ENCODE measurements at places on chromosomes 12 and 14.

DNA sequence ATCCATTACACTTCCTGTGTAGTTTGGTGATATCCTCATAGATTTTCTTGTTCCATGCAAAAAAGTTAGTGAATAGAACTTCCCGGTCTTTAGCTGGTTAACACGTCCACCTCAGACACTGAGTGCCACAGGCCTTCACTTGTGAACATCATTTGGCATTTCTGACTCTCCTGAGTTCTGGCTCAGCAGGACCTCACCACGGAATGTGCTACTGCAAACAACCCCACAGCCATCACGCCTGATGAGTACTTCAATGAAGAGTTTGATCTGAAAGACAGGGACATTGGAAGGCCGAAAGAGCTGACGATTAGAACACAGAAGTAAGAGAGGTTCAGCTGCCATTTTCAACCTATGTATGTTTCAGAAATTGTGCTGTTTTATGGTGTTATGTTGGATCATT, 20.0 kb downstream of the C12orf76 start:
- no peak for DNase-seq

DNA sequence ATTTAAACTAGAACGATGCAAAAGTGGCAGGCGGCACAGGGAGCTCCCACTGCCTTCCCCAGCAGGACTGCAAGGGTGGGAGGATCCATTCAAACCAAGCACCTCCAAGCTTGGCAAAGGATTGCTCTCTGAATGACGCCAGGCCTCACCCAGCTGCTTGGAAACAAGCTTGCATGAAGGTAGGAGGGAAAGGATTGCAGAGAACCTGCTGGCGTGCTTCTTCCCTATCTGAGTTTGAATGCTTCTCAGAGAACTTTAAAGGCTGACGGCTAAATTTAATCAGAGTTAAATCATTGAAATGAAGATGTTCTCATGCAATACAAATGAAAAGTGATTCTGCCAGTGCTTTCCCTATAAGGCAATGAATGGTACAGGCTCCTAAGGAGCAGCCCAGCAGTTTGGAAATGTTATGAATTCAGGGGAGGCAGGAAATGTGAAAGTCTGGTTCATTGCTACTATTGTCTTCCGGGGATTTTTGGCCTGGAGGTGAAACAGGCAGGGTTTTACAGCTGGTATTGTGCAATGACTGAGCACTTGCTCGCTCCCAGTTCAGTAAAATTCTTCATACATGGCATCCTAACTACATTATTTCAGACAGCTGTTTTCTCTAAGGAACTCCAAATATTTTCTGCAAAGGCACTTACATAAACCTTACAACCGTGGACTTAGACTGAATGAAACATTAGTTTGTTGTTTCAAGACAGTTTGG, 31.9 kb upstream of the DUSP6 start:
- DNase-seq, result no peak

- no peak for DNase-seq
These were observed 8.6 kb downstream of the EDDM3A start for GRCh38 chr14:20754308-20754707.

- DNase-seq, result no peak
These were observed 7.9 kb upstream of the NAA25 start for GRCh38 chr12:112116232-112117060.

GRCh38 chr12:64946132-64946829, 121.8 kb downstream of the TBC1D30 start:
- no peak for DNase-seq

DNA sequence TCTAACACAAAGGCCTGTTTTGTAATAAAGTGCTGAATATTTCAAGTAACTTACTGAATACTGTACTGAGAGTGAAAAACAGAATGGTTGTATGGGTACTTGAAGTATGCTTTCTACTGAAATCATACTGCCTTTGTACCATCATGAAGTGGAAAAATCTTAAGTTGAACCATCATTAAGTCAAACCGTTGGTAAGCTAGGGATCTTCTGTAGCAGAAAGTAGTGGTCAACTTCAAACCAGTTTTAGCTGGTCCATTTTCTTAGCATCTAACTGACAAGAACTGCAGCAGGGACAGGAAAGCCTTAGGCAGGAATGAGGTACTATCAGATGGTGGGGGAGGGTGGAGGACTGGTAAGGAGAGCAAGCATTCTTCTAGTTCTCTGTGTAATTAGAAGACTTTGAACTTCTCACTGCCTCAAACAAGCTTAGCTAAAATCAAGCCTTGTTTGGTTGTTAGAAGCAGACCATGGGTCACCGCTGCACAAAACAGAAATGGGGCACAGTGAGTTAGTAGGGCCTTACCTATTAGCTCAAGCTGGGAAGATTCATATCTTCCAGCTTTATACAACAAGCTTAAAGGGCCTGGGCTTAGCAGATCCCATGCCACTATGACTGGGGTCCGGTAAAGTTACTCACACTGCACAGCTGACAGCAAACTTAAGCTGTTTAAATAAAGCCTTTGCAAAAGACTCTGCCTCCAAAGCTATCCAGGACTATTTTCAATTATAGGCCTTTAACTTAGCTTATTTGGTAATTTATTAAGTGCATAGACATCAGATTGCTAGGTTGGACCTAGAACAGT, 73.8 kb downstream of the ACADS start:
- DNase-seq, result no peak

GRCh38 chr12:49461221-49461620, 77.6 kb upstream of the KCNH3 start:
- DNase-seq, result no peak

DNA sequence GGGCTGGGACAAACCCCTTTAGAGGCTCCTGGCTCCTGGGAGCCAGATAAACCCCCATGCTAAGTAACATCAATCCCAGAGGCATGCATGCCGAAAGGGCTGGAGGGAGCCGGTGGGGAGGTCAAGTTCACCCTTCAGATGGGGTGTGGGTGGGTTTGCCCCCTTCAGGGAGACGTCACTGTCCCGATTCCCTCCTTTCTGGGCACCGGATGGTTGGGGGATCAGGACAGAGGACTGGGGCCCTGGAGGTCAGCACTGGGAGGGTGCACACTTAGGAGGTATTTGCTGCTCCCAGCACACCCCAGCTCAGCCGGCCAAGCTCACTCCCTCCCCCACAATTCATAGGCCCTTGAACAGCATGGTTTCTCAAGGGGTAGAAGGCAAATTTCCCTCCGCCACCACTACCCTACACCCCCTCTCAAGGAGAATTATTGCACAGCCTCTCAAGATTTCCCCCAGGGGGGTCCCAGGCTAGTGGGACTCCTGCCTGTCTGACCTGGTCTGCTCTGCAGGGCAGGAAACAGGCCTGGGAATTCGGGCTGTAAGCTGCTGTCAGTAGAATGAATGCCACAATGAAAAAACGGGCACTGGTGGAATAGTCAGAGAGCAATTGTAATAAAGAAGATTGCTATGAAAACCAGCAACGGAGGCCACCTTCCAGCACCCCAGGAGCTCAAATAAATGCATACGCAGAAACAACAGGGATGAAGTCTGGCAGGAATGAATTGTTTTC, 63.5 kb downstream of the GALNT16 start:
- no peak for DNase-seq

- no peak for DNase-seq
These were observed 60.9 kb upstream of the NID2 start for GRCh38 chr14:52129721-52130120.

GRCh38 chr12:49622501-49623141, 740 bp upstream of the PRPF40B start:
- peak; percentile 45 for DNase-seq

DNA sequence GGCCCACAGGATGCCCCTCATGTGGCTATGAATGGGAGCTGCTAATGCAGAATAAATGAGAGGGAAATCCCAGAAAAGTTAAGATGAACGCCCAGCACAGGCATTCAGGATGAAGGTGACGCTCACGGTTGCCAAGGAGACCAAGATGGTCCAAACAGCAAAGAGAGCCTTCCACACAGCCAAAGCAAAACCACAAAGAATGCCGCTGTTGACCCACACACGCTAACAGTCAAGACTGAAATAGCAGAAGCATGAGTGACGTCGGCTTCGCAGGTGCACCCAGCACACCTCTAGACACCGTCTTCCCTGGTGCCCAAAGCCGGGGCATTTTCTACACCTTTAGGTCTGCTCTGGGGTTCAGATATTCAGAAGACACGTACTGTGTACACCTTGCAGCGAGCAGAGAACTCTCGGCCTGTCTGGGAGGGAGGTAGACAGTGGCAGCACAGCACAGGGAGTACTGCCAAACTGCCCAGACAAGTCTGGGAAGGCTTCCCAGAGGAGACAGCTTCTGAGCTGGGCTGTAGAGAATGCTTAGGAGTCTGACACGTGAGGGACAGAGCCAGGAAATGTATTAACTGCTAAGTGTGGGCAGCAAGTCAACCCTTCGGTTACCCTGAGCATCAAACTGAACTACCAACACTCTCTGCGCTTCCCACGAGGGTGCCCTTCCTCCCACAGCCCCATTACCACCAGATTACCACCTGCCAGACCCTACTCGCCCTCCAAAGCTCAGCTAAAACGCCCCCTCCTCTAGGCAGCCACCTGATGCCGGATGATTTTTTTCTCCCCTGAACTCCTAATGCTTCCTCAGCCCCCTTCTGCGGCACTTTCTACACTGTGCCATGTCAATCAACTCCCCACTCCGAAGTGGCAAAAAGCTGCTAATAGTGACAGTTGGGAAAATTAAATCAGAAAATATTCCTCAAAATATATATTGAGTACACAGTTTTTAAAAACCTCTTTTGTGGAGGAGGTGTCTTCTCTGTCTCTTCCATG, 50.1 kb downstream of the CCDC88C start:
- peak; percentile 33 for DNase-seq

GRCh38 chr12:124170760-124171159, 124.1 kb upstream of the RFLNA start:
- no peak for DNase-seq

- DNase-seq, result no peak
These were observed 465.8 kb downstream of the APAF1 start for GRCh38 chr12:99110868-99111267.

GRCh38 chr12:10301103-10301502, 6.6 kb upstream of the KLRD1 start:
- DNase-seq, result no peak

GRCh38 chr12:124059752-124060151, 86.7 kb downstream of the ZNF664 start:
- DNase-seq, result no peak

DNA sequence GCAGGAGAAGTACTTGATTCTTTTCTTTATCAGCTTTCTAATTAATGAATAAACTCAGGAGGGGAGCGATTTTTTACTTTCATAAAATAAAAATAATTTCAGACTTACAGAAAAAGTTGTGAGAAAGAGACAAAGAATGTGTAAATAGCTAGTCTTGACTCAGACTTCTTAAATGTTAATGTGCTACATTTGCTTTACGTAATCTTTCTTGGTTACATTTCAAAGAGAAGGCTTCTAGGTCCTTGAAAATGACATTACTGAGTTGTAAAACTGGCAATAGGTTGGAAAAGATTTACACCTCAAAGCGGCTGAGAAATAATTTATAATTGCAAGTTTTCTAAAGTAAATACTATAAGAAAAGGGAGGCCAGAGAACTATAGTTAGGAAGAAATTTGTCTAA, 28.6 kb downstream of the GABARAPL1 start:
- no peak for DNase-seq

- DNase-seq, result no peak
These were observed 3.1 kb downstream of the PYGL start for GRCh38 chr14:50941151-50941550.

GRCh38 chr12:27838543-27839185, 58.6 kb upstream of the MANSC4 start:
- DNase-seq, result no peak

DNA sequence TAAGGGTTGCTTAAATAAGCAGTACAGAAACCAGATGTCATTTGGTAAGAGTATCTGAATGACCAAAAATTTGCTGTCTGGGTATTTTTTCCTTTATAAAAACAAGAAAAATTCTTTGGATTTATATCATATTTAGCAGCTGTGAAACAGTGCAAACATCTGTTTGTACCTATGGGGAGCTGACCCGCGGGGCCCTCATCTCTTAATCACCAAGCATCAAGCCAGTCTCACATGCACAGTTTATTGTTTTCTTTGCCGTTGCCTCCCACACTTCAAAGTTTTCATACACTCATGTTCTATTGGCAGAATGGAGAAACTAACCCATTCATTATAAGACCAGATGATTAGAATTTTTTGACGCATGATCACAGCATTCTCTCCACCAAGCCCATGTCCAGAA, 142.2 kb downstream of the BMP4 start:
- DNase-seq, result no peak
